HCEC 1CT (cell line): ENCODE measurements at places on chromosomes 16 and 17.
A peak's percentile ranks its signal among the peaks of the same experiment; 100 is the strongest.

DNA sequence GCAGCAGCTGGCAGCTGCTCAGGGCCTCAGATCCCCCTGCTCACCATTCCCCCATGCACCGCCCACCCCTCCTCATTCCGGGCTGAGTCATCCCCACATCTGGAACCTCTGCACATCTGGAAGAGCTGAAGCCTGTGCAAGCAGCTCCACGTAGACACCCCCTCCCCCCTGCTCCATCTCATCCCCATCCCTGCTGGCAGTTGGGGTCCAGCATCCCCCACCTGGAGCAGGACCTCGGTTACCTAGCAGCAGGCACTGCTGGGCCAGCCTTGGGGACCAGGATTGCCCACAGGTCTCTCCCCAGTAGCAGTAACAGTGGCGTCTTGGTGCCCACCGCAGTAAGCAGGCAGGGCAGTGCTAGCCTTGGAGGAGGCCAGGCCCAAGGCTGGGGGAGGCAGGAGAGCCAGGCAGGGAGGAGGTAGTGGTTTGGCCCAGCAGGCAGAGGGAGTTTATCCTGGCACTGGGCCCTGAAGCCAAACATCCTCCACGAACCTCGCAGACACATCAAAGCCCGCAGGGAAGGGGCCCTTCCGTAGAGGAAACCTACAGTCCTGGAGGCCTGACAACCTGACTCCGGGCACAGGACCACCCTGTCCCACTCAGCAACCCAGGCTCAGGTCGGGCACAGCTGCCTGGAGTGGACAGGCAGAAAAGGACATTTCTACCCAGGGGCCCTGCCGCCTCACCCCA is 7.7 kb upstream of the TMEM92 start:
- peak; percentile 69 for DNase-seq

GRCh38 chr16:86314402-86315025 is 195.8 kb upstream of the FOXF1 start:
- no peak for DNase-seq

DNA sequence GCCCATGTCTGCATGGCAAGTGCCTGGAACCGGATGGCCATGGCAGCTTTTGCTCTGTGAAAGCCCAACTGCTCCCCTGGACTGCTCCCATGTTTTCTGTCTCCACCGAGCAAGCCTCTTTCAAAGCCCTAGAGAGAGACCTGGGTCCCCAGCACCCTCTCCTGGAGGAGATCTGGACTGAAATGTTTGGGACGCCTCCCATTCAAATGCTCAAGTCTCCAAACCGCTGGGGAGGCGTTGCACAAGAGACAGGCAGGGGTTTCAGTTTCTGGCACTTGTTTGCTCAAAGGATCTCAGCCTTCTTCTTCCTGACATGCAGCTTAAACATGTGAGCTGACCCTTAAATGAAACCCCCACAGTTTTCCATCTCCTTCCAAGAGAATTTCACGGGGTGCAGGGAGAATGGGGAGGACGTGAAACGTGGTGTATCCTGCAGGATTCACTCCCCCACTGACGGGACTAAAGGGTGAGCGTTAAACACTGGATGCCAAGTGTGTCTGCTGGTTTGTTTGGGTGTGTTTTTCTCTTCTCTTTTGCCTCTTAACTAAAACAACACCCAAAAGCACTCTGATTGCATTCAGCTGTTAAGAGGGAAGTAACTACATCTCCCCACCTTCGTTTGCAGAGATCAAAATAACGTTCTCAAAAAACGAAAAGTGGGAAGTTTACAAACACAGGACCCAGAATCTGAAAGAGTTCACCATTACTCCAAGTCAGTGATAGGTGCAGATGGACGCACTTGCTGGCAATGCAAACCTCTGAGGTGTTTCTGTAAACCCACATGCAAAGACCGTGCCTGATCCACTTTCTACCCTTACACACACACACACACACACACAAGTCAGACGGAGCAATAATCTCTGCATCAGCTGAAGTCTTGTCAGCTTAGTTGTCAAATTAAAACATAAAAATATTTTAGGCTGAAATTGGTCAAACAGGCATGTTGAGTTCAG is 256.9 kb downstream of the C16orf95 start:
- peak; percentile 30 for DNase-seq

- DNase-seq = no peak
Measured at GRCh38 chr17:80872001-80872500, 119.6 kb upstream of the CHMP6 start.

DNA sequence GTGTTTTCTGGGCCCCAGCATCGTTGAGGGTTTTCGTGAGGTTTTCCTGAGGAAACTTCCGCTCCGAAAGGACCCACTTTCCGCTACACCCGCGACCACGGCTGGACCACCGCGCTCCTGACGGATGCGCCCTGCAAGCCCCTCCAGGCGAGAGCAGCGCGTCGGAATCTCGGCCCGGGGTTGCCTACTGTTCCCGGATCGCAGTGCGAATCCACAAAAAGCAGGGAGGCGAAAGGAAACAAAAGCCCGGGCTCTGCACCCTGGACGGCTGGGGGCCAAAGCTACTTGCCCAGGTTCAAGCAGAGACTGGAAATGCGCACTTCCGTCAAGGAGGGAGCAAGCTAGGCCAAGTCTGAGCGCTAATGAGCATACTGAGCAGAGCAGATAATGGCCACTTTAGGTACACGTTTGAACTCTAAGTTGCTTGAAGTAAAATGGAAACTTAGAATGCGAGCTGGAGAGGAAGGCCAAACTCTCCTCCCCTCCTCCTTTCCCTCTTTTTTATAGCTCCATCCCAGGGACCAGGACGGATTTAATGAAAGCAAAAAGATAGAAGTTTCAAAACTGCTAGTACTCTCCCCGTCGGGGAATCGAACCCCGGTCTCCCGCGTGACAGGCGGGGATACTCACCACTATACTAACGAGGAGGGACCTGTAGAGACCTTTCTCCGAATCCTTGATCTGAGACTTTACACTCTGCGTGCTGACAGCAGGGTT is 11.4 kb upstream of the AURKB start:
- DNase-seq = peak; percentile 75

DNA sequence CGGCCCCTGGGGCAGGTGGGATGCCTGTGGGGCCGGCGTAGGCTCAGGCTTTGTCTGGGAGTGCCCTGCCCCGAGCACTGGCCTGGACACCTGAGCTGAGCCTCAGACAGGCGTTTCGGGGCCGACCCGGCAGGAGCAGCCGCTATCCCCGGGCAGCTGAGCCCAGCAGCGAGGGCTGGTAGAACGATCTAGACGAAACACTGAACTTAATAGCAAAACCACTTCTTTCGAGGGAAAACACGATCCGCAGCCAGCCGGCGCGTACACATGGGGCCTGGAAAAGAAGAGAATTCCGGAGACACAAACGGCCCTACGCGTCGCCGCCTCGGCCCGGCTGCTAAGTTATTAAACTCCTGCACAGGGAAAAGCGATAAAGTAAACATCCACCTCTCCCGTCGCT is 22.0 kb upstream of the SSTR5 start:
- DNase-seq = no peak

GRCh38 chr16:3468501-3468900 is 25.0 kb downstream of the NAA60 start:
- DNase-seq = no peak

- DNase-seq = no peak
Measured at GRCh38 chr16:66520406-66521170, 29.3 kb downstream of the TK2 start.

DNA sequence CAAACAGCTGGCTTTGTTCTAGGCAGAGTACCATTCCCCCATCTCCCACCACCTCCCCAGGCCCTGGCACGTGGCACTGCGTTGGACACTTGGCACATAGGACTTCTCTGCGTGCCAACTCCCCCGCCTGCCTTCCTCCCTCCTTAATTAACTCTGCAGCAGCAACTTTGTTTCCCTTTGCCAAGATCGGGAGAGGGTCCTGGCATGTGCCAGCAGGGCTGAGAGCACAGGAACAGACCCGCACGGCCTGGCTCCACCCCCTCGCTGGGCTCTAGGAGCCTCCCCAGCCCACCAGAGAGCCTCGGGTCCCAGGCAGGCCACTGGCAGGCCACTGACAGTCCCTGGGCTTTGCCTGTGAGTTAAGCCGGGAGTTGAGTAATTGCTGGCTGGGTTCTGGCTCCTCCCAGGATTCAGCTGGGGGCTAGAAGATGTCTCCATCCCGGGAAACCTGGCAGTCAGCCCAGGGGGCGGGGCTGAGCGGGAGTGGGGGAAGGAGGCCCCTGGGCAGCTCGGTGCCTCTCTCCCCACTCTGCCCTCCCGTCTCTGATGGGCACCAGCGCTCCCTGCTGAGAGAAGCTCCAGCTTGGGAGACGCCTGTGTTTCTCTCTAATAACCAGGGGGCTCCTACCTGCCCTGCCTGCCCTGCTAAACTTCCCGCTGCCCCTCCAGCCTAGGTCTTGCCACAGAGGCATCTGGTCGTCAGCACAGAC is 224.0 kb upstream of the TNRC6C start:
- peak; percentile 1 for DNase-seq

DNA sequence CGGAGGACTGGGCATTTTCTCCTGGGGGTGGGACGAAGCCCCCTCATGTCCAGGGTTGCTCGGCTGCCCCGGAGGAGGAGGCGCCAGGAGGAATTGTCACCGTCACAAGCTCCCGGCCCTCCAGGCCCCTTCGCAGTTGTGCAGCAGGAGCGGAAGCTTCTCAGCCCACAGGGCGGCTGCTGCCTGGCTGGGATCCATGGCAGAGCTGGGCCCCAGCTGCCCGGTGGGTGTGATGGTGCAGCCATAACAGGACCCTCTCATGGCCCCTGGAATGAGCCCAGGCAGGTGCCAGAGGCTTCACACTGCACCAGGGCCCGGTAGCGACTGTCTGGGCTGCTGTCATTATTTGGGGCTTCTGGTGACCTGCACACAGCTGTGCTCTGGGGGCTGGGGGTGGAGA is 54.9 kb upstream of the GNG13 start:
- DNase-seq = no peak

DNA sequence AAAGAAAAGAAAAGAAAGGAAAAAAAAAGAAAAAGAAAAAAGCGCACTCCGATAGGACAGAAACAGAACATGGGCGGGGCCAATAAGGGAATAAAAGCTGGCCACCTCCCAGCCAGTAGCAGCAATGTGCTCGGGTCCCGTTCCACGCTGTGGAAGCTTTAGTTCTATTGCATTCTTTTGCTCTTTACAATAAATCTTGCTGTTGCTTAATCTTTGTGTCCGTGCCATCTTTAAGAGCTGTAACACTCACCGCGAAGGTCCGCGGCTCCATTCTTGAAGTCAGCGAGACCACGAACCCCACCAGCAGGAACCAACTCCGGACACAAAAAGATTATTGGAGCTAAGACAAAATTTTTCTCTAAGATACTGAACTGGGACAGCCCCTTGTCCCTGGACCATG is 3.1 kb upstream of the ARL5C start:
- no peak for DNase-seq

DNA sequence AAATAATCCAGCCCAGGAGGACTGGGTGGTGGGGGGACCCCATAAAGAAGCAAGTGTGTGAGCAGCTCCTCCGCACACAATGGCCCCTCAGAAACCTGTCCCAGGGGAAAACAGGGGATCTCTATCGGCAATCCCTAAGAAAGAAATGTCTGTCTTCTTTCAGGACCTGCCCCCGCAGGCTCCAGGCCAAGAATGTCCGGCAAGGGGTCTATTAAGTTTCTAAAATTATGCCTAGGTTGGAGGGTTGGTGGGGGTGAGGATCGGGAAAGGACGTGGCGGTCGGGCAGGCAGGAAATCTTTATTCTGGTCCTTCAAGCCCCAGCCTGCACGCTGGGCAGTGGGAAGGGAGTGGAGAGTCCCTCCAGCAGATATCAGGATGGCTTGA is 23.4 kb upstream of the LITAF start:
- DNase-seq = no peak

GRCh38 chr17:70976447-70976846 is 807.1 kb downstream of the KCNJ2 start:
- no peak for DNase-seq

GRCh38 chr16:23216658-23217246 is 34.2 kb downstream of the SCNN1G start:
- no peak for DNase-seq

- peak; percentile 94 for DNase-seq
Measured at GRCh38 chr17:44543213-44543904, 13.9 kb upstream of the FZD2 start.

DNA sequence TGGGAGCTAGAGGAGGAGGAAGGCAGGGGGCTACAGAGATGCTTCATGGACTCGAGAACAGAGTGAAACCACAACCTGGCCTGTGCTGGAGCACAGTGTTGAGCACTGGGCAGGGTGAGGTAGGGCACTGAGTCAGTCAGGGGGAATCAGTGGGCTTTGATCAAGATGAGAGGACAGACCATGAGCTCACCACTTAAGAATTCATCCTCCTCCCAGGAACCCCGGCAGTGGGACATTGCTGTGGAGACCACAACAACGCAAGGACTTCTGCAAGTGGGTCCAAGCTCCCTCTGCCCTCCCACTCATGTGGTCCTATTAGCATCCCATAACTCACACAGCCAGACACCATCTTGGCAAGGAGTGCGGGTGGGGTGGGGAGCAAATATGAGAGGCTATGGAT is 1.7 kb upstream of the CES5A start:
- DNase-seq = no peak

DNA sequence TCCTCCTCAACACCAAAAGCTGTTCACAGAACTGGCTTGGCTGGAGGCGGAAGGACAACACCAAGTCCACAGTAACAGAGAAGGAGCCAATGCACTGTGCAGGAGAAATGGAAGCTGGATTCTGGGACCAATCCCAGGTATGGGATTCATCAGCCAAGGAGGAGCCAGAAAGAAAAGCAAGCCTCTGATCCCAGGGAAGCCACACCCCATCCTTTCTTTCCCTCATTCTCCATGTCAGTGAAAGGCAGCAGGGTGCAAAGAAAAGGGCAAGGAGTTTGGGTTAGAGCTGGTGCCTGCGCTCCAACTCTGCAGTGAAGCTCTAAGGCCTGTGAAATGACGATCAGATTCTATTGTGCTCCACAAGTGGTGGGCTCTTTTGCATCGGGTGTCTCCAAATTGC is 11.0 kb downstream of the DCAKD start:
- no peak for DNase-seq

DNA sequence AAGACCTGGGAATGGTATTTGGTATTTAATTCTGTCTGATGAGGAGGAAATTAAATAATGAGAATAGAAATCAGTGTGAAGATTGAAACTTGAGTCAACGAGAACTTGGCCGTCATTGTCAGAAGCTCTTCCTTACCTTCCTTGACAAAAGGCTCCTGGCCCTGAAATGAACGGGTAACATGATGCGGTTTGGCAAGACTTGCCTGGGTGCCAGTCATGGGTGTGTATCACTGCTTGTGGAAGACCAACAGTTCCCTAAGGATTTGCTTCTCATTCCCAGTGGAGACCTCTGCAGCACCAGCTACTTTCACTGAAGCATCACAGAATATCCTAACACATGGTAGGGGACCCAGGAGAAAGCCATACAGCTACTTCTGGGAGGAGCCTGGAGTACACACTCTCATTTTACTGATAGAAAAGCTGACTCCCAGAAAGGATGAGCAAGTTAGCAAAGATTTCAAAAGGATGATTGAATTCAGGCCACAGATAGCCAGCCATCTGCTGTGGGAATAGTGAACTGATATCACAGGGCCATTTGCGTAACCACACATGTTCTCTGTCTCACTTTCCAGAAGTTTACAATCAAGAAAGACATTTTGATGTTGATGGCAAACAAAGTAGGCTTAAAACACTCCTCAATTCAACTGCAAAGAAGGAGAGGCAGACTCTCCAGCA is 258.1 kb upstream of the SALL1 start:
- peak; percentile 67 for DNase-seq
